ENCODE measurements at places on chromosomes 5 and 9. TPM values are rescaled to one million over a fixed set of nuclear protein-coding genes. Genes with fewer than 3 reads are reported as not detected.

Gene KIF3A
- 23.3 TPM for total RNA-seq

DNA sequence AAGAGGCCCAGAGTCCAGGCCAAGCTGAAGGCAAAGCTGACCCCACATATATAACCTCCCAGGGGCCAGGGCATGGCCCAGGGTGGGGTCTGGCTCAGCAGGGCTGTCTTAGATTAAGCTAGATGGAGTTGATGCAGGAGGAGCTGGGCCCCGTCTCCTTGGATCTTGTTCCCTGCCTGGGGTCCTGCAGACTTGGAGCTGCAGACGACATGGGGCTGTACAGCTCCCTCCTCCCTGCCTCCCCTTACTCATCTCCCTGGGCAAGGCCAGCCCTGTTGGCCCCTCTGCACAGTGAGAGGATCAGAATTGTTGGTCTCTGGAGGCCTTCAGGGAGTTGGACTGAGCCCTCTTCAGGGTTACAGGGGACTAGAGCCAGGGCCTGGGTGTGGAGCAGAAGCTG lies 134.9 kb downstream of the RGS3 start:
- DNase-seq: no peak
- no peaks in the 10 kb centered on the region for H3K4me1 ChIP-seq

Gene RMRP
- 11,549 TPM for total RNA-seq

Gene NR5A1
- not detected for total RNA-seq

DNA sequence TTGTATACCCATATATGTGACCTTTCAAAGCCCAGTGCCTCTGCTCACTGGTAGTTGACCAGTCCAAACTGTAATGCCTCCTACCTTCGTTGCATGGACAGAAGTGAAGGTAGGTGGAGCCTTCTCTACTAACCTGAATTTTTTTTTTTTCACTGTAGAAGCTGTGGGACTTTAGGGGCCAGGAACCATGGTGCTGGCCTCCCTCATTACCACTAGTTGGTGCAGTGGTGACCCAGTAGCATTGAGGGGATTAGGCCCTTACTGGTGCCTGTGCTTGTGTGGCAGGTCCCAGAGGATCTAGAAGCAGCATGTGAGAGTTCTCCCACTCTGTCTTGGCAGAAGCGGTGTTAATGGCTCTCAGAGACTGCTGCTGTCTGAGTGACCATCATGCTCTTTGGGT lies 2.3 kb downstream of the RALGPS1 start:
- H3K4me3 ChIP-seq: no peak overlapping the region
- no peak for DNase-seq
- H3K36me3 ChIP-seq: no peaks in the 10 kb centered on the region

Gene LCN1
- total RNA-seq: not detected

Gene NKD2
- total RNA-seq: 0.20 TPM

- no peaks in the 10 kb centered on the region for H3K27me3 ChIP-seq
- DNase-seq: no peak
- no peak overlapping the region for H3K4me3 ChIP-seq
- peaks cover 22% of the 10 kb centered on the region for H3K4me1 ChIP-seq
- H3K27ac ChIP-seq: no peak overlapping the region
Measured at GRCh38 chr5:65100911-65101631, 332.3 kb downstream of the CWC27 start.

DNA sequence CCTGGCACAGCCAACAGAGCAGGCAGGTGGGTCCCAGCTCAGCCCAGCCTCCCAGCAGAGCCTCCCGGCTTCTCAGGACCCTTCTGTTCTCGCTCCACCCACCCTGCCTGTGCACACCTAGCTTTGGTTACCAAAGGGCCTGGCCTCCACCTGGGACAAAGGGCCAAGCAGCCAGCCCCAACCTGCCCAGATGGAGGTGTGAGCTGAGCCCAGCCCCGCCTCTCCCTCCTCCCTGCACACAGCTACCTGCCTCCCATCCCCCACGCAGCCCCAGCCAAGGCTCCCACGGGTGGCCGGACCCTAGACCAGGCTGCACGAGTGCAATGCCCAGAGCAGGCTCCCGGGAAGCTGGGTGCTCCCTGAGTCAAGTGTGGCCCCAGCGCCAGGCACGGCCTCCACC lies 5.6 kb downstream of the TPRN start:
- peaks cover 4% of the 10 kb centered on the region for H3K36me3 ChIP-seq
- H3K4me3 ChIP-seq: no peak overlapping the region
- H3K27me3 ChIP-seq: no peaks in the 10 kb centered on the region
- no peak for DNase-seq
- H3K4me1 ChIP-seq: peaks cover 7% of the 10 kb centered on the region
- H3K27ac ChIP-seq: no peak overlapping the region

DNA sequence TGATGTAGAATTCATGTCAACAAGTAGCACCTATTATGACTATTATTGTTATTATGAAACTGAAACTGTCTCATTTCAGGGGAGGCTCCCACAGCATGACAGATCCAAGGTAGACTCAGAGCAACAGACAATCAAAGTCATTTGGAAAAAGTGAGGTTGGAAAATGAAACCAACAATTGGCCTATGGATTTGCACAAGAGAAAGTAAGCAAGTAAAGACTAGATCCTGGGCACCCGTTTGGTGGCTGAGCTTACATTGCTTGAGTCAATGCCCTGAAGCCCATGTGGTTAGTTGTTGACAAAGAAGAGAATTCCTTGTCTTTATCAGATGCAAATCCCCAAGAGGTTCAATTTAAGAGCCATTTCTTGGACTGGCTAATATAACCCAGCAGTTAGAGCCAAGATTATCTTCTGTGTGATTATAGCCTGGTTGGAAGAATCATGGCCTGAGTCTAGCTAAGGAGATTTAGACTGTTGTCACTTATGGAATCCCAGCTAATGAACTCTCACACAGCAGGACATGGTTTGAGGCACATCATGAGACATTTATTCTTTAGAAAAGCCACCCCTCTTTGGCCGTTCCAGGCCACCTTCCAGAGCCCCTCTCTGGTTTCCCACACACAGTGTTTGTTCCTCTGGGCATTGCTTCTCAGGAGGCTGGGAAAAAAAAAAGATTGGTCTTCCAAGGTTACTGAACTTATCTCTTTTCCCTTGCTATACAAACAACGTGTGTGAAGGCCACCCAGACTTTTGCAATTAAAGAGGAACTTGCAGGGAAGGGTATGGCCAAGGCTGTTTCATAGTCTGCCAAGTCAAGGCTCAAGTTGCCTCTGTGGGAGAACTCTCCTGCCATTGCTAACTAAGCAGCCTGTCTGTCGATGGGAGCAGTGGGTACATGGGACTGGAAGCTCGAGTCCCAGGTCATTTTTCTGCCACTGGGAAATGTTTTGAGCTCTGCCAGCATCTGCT lies 399.5 kb downstream of the ENC1 start:
- DNase-seq: no peak
- H3K4me1 ChIP-seq: no peaks in the 10 kb centered on the region
- no peak overlapping the region for H3K4me3 ChIP-seq
- no peak overlapping the region for H3K27ac ChIP-seq

GRCh38 chr5:36073595-36074216 lies 7.0 kb upstream of the UGT3A2 start:
- H3K27me3 ChIP-seq: no peaks in the 10 kb centered on the region
- H3K36me3 ChIP-seq: no peaks in the 10 kb centered on the region
- no peak overlapping the region for H3K4me3 ChIP-seq
- no peak for DNase-seq
- no peak overlapping the region for H3K27ac ChIP-seq
- H3K4me1 ChIP-seq: no peaks in the 10 kb centered on the region

Gene DDX4
- not detected for total RNA-seq

DNA sequence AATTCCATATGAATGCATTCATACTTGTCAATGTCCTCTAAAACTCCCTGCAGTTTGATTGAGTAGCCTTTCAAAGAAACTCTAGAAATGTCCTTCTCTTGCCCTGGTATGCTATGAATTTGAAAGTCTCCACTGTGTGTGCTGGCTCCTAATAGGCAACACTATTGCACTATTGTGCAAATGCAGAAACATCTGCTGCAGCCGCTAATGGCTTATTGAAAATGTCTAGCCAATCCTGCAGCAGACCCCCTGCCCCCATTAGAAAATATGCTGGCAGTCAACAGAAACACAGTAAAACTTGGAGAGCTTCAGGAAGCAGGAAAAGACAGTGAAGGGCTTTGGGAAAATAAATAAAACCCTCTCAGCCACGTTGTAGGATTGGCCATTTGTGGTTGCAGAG lies 87.3 kb upstream of the GRAMD2B start:
- no peak overlapping the region for H3K4me3 ChIP-seq
- DNase-seq: no peak
- H3K4me1 ChIP-seq: no peaks in the 10 kb centered on the region
- H3K27me3 ChIP-seq: no peaks in the 10 kb centered on the region

- H3K4me1 ChIP-seq: no peaks in the 10 kb centered on the region
- H3K27ac ChIP-seq: no peak overlapping the region
- H3K27me3 ChIP-seq: no peaks in the 10 kb centered on the region
- DNase-seq: no peak
- H3K36me3 ChIP-seq: no peaks in the 10 kb centered on the region
- no peak overlapping the region for H3K4me3 ChIP-seq
Measured at GRCh38 chr5:102529031-102529430, 30.2 kb upstream of the SLCO6A1 start.

- no peak overlapping the region for H3K4me3 ChIP-seq
- H3K36me3 ChIP-seq: no peaks in the 10 kb centered on the region
- H3K27me3 ChIP-seq: no peaks in the 10 kb centered on the region
- H3K27ac ChIP-seq: no peak overlapping the region
- no peak for DNase-seq
Measured at GRCh38 chr9:680106-680505, 161.4 kb upstream of the DMRT1 start.

Gene ZFP2
- 0.40 TPM for total RNA-seq

DNA sequence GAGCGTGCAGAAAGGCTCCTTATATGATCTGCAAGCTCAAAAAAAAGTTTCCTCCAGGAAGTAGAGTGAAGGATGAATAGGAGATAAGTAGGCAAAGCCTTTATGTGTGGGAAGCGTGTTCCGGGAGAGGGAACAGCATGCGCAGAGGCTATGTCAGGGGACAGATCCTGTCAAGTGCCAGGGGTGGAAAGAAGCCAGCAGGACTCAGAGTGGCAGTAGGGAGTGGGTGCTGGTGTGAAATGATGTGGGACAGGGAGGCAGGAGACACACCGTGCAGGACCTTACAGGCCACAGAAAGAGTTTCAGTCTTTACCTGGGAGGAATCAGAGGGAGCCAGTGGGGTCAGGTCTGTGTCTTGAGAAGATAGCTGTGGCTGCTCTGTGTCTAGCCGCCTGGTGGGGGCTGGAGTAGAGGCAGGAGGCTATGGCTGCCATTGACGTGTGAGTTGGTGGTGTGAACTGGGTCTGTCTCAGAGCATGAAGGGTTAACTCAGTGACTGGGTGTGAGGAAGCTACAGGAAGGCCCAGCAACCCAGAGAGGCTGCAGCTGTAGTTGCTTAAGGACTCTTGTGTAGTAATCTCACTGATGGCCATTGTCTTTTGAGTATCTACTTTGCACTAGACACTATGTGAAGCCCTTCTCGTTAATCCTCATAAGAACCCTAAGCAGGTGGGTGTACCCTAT lies 71.3 kb downstream of the PPARGC1B start:
- DNase-seq: no peak
- peak overlapping the region; percentile 16 for H3K27ac ChIP-seq
- no peaks in the 10 kb centered on the region for H3K4me1 ChIP-seq
- H3K36me3 ChIP-seq: no peaks in the 10 kb centered on the region
- no peaks in the 10 kb centered on the region for H3K27me3 ChIP-seq

Gene NR4A3
- 37.7 TPM for total RNA-seq

- no peak overlapping the region for H3K27ac ChIP-seq
- H3K27me3 ChIP-seq: no peaks in the 10 kb centered on the region
- no peak for DNase-seq
- H3K4me1 ChIP-seq: peaks cover 10% of the 10 kb centered on the region
Measured at GRCh38 chr5:100828071-100828897, 74.8 kb downstream of the ST8SIA4 start.

- H3K27ac ChIP-seq: peak overlapping the region; percentile 99
- H3K4me1 ChIP-seq: peaks cover 40% of the 10 kb centered on the region
- H3K36me3 ChIP-seq: no peaks in the 10 kb centered on the region
- H3K27me3 ChIP-seq: no peaks in the 10 kb centered on the region
Measured at GRCh38 chr5:66144834-66145390, 812 bp downstream of the SREK1 start.

DNA sequence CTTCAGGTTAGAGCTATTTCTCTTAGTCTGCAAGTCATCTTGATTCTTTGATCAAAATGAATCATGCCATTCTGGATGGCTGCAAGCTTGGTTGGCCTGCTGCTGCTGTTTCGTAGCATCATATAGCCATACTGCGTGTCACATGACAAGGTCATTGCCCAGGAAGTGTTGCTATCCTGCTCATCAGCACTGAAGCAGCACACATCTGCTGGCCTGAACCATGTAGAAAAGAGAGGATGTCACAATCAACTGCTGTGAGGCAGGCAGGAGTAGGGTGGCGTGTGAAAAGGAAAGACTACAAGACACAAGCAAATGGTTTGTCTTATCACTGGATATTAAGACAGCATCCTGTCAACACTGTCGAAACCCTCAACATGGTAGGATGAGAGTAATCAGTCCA lies 376.7 kb upstream of the RORB start:
- DNase-seq: no peak
- H3K36me3 ChIP-seq: no peaks in the 10 kb centered on the region
- H3K27ac ChIP-seq: no peak overlapping the region
- H3K4me1 ChIP-seq: no peaks in the 10 kb centered on the region
- H3K4me3 ChIP-seq: no peak overlapping the region

All from CD8-positive, alpha-beta memory T cell (primary cell).